ENCODE measurements at places on chromosomes 4 and X. TPM values are rescaled to one million over a fixed set of nuclear protein-coding genes. Genes with fewer than 3 reads are reported as not detected.

Gene SFRP2
- not detected for total RNA-seq

Gene PPP1R2C
- not detected for total RNA-seq

Gene SLC7A11
- total RNA-seq: 33.0 TPM

Gene CYLC1
- not detected for total RNA-seq

Gene PDGFC
- 63.0 TPM for total RNA-seq

Gene ELF2
- 27.0 TPM for total RNA-seq

Gene SPACA5
- total RNA-seq: not detected
